ENCODE measurements at places on chromosomes 7 and 10.

DNA sequence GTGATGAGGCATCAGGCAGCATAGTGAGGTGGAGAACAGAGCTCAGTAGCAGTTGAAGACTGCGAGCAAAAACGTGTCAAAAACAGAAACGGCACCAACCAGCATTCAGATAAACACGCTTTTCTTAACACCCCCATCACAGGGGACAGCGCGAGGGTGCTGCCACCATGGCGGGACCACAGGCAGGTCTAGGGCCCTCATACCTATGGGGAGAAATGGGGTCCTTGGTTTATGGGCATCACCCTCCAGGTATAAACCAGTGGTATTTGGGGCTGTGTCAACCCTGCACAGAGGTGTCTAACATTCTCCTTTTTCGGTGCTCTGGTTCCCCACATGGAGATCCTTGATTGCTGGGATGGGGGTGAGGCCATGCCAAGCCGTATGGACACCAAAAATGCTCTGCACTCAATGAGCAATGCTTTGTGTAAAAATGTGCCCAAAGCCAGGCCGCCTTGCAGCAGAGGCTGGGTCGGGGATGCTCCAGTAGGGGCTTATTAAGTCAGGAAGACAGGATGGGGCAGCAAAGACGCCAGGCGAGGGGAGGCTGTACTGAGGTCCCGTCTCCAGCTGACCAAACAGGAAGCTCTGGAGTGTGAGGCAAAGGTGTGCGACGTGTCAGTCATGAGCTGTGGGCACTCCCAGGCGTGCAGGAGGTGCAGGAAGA, 191.5 kb downstream of the WDR37 start:
- no peak for ATAC-seq

GRCh38 chr7:25358926-25359325, 130.6 kb upstream of the NPVF start:
- no peak for ATAC-seq

- no peak for ATAC-seq
These were observed 435.8 kb downstream of the EXOC4 start for GRCh38 chr7:133688483-133689239.

GRCh38 chr10:81576336-81576735, 298.7 kb upstream of the NRG3 start:
- no peak for ATAC-seq

DNA sequence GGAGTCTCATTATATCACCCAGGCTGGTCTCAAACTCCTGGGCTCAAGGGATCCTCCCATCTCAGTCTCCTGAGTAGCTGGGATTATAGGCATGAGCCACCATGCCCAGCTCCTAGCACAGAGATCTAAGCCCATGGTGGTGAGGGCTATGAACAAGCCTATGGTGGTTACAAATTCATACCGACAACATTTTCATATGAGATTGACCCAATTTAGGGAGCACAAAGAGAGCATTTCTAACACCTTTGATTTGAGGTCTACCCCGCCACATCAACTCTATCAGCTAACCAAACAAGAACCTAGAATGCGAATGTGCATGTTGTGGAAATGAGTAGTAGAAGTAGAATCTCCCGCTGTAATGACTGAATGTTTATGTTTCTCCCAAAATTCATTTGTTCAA, 14.2 kb upstream of the PRF1 start:
- no peak for ATAC-seq

GRCh38 chr7:135377171-135377570, 132.7 kb downstream of the CNOT4 start:
- no peak for ATAC-seq

GRCh38 chr7:4134204-4134603, 547.9 kb upstream of the FOXK1 start:
- no peak for ATAC-seq

DNA sequence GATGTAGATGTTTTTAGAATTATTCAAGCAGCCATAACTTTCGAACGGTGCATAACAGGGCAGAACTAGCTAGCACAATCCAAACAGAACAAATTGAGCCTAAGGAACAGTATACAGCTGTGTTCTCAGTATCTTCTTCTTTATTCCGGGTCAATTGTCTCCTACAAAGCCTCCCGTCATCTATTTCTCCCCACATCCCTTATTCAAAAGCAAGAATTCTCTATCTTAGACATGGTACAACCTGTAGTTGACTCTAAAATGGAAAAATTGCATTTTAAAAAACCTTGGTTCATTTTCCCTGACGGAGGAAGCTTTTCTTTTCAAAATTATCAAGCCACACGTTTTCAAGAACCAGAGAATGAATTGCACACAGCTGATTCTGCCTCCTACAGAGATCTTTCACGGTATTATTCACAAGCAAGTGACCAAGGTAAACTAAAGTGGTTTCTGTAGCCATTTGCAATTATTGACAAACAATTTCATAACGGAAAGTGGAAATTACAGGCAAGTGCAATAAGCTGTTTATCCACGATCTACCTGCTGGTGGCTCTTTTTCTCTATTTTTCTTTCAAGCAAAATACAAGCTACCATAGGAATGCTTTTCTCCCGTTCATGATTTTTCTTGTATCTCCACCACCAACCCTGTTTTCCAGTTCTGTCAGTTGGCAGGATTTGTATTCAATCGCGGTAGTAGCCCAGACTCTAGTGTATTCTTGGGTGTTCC, 2.3 kb downstream of the GRM8 start:
- ATAC-seq, result no peak

GRCh38 chr7:138249975-138250374, 173.7 kb downstream of the AKR1D1 start:
- no peak for ATAC-seq

DNA sequence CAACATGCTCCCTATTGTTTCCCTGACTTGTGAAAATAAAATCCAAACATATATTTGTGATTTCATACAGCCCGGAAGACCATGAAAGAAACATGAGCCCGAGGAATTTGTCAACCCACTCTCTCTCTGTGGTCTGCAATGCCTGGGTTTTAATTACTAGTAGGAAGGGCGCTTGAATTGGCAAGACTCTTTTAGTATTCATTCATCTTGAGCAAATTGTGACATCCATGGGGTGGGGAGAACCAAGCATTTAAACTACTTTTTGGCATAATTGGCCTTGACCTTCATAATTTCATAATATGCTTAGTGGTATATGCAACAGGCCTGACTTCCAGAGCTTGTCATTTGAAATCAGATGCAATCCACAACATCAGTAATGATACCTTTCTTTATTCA, 142.4 kb upstream of the BMPER start:
- ATAC-seq, result no peak

DNA sequence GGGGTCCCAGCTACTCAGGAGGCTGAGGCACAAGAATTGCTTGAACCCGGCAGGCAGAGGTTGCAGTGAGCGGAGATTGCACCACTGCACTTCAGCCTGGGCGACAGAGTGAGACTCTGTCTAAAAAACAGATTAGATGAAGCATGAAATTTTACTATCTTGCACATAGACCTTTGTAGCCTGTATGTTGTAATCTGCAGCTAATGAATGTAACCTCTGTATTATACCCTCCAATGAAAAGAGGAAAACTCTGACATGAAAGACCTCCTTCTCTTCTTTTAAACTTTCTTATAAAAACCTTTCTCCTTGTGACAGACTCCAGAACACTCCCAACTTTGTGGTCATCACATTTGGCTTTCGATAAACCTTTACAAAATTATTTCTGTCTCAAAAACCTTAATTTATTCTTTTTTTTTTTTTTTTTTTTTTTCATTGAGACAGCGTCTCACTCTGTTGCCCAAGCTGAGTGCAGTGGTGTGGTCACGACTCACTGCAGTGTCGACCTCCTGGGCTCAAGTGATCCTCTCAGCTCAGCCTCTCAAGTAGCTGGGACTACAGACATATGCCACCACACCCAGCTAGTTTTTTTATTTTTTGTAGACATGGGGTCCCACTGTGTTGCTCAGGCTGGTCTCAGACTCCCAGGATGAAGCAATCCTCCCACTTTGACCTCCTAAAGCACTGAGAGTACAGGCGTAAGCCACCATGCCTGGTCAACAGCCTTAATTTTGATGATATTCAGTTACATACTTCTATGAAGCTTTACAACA, 97.4 kb downstream of the SVOPL start:
- no peak for ATAC-seq

- no peak for ATAC-seq
These were observed 6.0 kb downstream of the IL15RA start for GRCh38 chr10:5971315-5971832.
